GM03348 (cell line): ENCODE measurements at places on chromosomes 6 and 20.

GRCh38 chr6:7100753-7101081, 7.0 kb upstream of the RREB1 start:
- DNase-seq, result no peak

DNA sequence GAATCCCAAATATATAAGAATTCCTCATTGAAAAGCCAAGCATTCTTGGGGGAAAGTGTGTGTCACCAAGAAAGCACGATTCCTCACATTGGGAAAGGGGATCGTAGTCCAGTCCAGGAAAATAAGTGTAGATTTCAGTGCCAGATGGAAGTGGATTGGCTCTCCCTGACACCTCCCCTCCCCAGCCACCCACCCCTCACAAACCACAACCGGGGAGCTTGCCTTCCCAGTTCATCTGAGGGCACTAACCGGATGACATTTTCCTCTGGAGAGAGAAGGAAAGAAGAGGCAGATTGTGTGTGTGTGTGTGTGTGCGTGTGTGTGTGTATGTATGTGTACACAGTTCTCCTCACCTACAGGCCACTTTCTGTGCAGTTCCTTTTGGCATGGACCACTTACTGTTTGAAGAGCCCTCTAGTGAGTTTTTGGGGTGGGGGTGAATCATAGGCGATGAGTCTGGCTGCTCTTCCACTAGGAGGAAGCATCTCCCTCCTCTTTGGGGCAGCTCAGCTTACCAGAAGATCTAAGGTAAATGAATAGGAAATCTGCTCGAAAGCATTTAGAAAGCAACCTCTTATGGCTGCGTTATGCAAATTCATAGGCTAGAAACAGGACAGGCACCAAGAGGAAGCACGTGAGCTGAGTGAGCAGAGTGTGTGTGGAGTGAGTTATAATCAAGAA, 20.8 kb downstream of the DAAM2 start:
- peak; percentile 87 for DNase-seq

GRCh38 chr6:100465701-100466409, 1.1 kb upstream of the SIM1 start:
- no peak for DNase-seq

DNA sequence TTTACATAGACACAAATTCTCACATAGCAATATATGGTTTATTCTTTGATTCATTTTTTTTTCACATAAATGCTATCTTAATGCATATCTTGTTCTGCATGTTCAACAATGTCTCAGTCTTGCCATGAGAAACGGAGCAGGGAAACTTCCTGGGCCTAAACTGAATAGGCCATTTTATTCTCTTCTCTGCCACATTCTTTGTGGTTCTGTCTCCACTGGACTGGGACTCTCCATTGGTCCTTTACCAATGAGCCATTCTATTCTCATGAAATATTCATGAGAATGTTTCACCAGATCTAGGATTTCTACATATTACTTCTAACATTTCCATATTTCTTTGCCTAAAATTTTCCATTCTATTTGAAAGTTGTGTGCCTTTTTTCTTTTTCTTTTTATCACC, 42.8 kb downstream of the LAMA2 start:
- no peak for DNase-seq

DNA sequence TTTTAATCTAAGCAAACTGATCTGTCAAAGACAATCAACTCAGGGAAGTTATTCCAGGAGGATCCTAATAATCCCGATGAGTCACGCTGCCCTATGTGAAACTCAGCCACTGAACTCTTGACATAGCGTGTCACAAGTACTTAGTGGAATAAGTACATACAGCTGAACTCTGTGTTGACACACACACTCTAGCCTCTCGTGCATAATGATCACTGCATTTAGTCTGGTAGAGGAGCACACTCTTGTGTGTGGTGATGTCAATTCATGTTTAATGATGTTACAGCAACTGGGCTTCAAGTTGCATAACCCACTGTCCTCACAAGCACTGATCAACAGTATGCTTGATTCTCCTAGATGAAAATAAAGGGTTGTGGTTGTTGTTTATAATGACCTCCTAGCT, 148.3 kb downstream of the HACE1 start:
- peak; percentile 16 for DNase-seq

DNA sequence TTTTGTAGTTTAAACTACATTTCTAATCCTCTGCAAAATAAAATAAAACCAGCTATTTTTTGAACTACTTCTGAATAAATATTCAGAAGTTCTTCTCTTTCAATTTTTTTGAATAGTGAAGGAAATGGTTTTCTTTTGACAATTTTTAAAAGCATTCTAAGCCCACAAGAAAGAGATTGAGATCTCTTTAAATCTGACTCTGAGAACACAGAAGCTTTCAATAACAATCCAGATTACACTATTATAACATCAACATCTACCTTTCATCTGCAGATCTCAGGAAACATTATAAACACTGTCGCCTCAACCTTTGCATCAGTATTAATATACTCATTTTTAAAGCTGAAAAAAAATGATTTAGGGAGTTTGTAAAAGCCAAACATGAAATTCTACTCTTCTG, 247.5 kb upstream of the PREP start:
- DNase-seq, result no peak

- no peak for DNase-seq
Measured at GRCh38 chr6:101395345-101395744, 1.8 kb downstream of the GRIK2 start.

DNA sequence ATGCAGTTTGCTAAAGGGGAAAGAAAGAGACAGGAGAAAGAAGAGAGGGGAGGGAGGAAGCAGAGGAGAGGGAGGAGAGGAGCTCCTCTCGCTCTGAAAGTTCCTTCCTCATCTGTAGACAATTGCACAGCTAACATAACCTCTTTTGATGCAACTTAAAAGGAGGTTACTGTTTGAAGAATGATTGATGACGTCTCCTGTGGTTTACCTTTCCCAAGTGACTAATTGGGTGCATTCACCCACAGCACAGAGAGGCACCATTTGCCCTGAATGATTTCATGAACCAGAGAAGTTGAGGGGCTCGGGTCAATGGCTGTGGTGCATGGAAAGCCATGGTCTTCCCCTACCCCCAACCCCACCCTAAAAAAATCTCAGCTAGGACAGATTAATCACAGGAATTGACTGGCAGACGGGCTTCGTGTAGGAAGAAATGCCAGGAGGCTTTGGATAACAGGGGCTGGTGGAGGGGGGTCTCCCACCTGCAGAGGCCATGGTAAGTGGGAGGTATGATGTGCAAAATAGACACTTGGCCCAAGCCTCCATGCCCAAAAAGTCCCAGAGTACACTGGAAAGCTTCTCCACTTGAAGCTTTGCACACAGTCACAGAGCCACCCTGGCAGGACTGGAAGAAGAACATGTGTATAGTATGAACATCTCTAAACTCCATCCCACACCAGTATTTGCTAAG, 213.7 kb downstream of the ANKRD60 start:
- DNase-seq, result no peak

DNA sequence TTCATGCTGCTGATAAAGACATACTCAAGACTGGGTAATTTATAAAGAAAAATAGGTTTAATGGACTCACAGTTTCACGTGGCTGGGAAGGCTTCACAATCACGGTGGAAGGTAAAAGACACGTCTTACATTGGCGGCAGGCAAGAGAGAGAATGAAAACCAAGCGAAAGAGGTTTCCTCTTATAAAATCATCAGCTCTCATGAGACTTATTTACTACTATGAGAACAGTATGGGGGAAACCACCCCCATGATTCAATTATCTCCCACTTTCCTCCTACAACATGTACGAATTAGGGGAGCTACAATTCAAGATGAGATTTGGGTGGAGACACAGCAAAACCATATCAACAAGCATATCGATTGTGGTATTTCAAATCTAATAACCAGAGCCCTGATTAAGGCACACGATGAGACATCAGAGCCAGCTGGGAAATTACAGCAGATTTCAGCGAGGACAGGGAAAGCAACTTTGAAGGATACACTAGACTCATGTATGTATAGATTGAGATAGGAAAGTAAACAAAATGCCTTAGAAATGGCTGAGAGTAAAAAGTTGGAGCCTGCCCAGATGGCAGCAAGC, 129.8 kb upstream of the GJE1 start:
- DNase-seq, result no peak

GRCh38 chr6:16232086-16232485, 6.3 kb upstream of the GMPR start:
- DNase-seq, result no peak

- DNase-seq, result no peak
Measured at GRCh38 chr20:50230871-50231560, 40.4 kb downstream of the CEBPB start.
